HL-60 (cell line): ENCODE measurements at places on chromosomes 1 and 21.

DNA sequence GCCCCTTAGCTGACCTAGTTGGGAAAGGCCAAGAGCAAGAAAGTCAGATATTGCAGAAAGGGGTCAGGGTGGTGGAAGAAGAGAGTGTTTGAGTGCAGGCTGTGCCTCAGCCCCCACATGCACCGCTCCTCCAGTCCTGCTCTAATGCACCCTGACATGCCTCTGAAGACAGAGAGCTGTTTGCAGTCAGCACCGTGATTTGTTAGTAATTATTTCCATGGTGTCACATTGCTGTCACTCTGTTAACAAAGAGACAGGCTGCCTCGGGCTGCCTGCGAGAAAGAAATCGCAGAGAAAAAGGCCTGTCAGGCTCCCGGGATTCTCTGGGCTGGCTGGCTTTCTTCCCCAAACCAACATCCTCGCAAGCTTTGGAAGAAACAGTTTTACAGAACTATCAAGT, 58.3 kb downstream of the ERI3 start:
- DNase-seq: no peak

GRCh38 chr1:170284512-170284911, 138.8 kb downstream of the NTMT2 start:
- DNase-seq: no peak

DNA sequence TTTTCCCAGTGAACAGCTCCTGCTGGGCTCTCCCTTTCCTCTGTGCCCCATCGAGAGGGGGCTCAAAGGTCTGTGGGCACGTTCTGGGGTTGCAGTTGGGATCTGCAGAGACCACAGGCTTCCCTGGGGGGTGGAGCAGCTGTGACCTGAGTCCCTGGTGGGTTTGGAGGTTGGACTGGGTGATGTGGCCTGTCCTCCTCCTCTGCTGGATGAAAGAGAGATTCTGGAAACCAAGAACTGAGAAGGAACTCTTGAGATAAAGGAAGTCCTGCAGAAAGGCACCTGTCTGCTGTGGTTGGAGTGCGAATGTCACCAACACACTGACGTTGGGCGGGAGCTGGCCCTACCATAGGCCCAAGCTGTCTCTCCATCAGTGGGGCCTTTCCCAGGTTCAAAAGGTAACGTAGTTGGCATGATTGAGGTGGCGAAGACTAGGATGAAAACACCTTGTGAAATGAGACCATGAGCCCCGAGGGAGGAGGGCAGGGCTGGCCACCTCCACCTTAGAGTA, 35.8 kb upstream of the ETV3 start:
- DNase-seq: no peak

DNA sequence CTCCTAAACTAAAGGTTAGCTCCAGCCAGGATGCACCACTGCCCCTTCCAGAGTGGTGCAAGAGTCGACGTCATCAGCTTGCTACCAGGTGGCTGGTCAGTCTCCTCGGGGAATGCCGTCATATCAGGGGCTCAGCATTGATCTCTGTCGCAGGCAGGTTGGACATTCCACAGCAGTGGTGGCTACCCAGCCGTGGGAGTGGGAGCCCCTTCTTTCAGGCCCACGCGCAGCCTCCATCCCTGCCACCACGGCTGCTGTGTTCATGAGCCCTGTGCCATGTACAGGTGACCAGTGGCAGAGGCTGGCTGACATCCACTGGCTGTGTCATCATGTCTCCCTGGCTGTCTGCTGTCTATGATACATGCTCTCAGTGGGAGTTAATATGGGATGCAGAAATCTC, 25.5 kb downstream of the IL10RB start:
- no peak for DNase-seq

GRCh38 chr1:63794939-63795378, 21.1 kb downstream of the ROR1 start:
- DNase-seq: no peak
